Foreskin keratinocyte (primary cell): ENCODE measurements at places on chromosomes 3 and 15. TPM values are rescaled to one million over a fixed set of nuclear protein-coding genes. Genes with fewer than 3 reads are reported as not detected.

Gene SNX33
- 26.7 and 28.9 TPM in 2 replicates for total RNA-seq

Gene RGMA
- 1.4 and 1.8 TPM in 2 replicates for total RNA-seq

DNA sequence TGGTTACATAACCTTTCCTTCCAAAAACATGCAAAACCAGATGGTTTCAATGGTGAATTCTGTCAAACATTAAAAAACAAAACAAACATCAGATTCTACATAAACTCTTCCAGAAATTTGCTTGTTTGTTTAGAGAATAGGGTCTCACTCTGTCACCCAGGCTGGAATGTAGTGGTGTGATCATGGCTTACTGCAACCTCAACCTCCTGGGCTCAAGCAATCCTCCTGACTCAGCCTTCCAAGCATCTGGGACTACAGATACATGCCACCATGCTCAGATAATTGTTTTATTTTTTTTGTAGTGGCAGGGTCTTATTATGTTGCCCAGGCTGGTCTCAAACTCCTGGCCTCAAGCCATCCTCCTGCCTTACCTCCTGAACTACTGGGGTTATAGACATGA lies 36.1 kb downstream of the FBXL2 start:
- DNase-seq = no peak

DNA sequence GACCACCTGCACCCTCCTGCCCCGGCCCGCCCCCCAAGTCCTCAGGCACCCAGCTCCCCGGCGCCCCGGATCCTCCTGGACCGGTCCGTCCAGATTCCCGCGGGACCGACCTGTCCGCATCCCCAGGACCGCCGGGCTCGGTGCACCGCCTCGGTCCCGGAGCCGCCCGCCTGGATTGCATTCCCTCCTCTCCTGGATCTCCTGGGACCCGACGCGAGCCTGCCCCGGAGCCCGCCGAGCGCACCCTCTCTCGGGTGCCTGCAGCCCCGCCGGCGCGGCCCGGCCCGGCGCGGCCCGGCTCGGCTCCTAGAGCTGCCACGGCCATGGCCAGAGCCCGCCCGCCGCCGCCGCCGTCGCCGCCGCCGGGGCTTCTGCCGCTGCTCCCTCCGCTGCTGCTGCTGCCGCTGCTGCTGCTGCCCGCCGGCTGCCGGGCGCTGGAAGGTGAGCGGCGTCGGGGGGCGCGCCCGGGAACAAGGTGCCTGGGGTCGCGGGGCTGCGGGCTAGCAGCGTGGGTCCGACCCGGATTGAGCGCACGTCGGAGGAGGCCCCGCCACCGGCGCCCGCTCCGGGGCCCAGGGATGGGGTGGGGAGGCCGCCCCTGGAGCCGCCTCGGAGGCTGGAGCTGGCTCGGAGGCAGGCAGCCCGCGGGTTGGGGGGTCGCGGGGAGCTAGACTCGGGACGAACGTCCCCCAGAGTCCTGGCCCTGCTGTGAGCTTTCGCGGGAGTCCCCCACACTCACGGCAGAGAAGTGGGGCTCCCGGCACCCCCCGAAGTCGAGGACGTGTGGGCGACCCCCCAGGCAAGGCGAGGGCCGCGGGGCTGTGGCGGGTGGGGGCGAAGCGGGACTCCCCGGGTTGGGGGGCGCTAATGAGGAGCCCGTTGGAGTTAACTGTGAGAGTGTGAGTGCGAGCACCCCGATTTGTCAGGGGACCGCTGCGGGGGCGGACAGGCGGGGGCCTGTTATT lies 610 bp downstream of the EPHB3 start:
- DNase-seq = no peak

DNA sequence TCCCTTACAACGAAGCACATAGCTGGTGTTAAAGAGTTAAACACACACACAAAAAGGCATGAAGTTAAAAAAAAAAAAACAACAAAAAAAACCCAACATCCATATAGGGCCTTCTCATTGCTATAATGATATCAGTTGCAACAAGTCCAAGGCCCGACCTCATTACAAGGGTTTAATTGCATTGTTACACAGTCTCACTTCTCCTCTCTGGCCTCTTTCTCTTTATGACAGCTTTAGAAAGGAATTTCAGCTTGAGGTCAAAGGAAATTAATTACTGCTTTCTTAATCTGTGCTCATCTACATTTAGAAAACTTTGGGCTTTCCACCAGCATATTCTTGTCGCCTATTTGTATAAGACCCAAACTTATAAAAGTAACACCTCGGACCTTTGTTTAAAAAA lies 342.1 kb downstream of the NR2F2 start:
- DNase-seq = no peak
